CD4-positive, alpha-beta memory T cell (primary cell): ENCODE measurements at places on chromosomes 6 and 20. TPM values are rescaled to one million over a fixed set of nuclear protein-coding genes. Genes with fewer than 3 reads are reported as not detected.

- peak overlapping the region; percentile 67 for H3K4me3 ChIP-seq
- no peaks in the 10 kb centered on the region for H3K27me3 ChIP-seq
- peak overlapping the region; percentile 71 for H3K27ac ChIP-seq
- peak; percentile 84 for DNase-seq
Observed at GRCh38 chr6:26033085-26033940, 53.9 kb upstream of the HFE start.

GRCh38 chr20:24875078-24875477 lies 74.0 kb upstream of the CST7 start:
- DNase-seq: no peak
- no peak overlapping the region for H3K4me3 ChIP-seq
- H3K27ac ChIP-seq: no peak overlapping the region

Gene DSP
- total RNA-seq: not detected

DNA sequence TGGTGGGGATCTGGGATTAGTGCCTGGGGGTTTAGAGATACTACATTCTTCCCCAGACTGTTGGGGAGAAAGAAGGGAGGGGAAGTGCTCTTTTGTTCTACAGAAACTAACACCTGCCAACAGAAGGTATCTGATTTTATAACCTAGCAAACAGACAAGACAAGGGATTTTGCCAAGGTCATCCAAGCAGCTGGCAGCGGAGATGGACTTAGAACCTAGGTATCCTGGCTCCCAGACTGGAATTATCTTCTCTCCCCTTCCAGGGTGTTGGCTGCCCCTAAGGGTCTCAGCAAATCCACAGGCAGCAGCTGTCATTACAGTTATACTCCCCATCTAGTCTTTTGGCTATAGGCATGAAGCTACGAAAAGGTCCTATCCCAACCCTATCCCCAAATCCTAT lies 8.4 kb downstream of the SDC4 start:
- H3K36me3 ChIP-seq: no peaks in the 10 kb centered on the region
- H3K27me3 ChIP-seq: no peaks in the 10 kb centered on the region
- DNase-seq: no peak

- no peaks in the 10 kb centered on the region for H3K27me3 ChIP-seq
- no peak for DNase-seq
- H3K36me3 ChIP-seq: no peaks in the 10 kb centered on the region
- H3K4me3 ChIP-seq: no peak overlapping the region
Observed at GRCh38 chr20:14335052-14335451, 2.4 kb downstream of the FLRT3 start.

Gene SOBP
- not detected for total RNA-seq

Gene PNLDC1
- total RNA-seq: 0.94 TPM

- H3K4me1 ChIP-seq: peaks cover 40% of the 10 kb centered on the region
- H3K36me3 ChIP-seq: no peaks in the 10 kb centered on the region
- DNase-seq: no peak
- no peaks in the 10 kb centered on the region for H3K27me3 ChIP-seq
- H3K27ac ChIP-seq: peak overlapping the region; percentile 18
- H3K4me3 ChIP-seq: no peak overlapping the region
Observed at GRCh38 chr6:157056275-157056674, 267.0 kb downstream of the TMEM242 start.

GRCh38 chr20:61500791-61501321 lies 248.8 kb downstream of the CDH4 start:
- H3K27me3 ChIP-seq: no peaks in the 10 kb centered on the region
- no peak overlapping the region for H3K4me3 ChIP-seq
- H3K4me1 ChIP-seq: no peaks in the 10 kb centered on the region
- H3K36me3 ChIP-seq: no peaks in the 10 kb centered on the region

DNA sequence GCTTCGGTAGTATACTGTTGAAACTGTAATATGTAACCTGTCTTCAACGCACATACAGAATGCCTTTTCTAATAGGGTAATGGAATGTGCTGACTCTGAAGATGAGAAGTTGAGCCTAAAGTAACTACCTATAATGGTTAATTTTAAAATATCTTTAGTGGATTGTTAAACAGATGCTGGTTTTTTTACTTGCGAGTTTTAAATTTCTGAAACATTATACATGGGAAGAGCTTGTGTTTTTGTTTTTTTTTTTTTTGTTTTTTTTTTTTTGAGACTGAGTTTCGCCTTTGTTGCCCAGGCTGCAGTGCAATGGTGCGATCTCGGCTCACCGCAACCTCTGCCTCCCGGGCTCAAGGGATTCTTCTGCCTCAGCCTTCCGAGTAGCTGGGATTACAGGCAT lies 166.9 kb downstream of the JARID2 start:
- peaks cover 37% of the 10 kb centered on the region for H3K4me1 ChIP-seq
- H3K4me3 ChIP-seq: no peak overlapping the region
- no peak overlapping the region for H3K27ac ChIP-seq
- H3K27me3 ChIP-seq: no peaks in the 10 kb centered on the region

DNA sequence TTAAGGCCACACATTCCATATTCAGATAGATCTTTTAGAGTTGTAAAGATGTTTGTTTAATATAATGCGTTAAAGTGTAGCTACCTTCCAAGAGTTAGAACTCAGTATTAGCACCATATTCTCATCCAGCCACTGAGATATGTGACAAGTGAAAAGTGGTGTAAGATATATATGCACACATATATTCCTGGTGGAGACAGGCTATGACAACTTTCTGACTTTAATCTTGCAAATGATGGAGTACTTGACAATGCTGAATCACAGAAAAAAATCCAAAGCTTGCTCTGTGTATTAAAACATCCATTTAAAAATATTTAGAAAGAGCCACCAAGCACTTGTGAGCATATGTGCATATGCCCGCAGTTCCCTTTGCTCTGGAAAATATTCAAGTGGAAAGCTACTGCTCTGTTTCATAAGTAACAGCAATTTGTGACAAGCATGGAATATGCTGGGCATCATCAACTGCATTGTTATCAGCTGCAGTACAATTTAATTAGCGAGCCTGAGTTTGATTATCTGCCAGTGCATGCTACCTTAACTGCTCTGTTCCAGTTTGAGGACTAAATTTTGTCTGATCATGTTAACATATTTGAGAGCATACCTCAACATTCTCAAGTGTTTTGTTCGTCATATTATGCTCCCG lies 64.8 kb downstream of the VIP start:
- no peak overlapping the region for H3K27ac ChIP-seq
- no peak overlapping the region for H3K4me3 ChIP-seq
- no peak for DNase-seq
- no peaks in the 10 kb centered on the region for H3K4me1 ChIP-seq
- no peaks in the 10 kb centered on the region for H3K36me3 ChIP-seq

DNA sequence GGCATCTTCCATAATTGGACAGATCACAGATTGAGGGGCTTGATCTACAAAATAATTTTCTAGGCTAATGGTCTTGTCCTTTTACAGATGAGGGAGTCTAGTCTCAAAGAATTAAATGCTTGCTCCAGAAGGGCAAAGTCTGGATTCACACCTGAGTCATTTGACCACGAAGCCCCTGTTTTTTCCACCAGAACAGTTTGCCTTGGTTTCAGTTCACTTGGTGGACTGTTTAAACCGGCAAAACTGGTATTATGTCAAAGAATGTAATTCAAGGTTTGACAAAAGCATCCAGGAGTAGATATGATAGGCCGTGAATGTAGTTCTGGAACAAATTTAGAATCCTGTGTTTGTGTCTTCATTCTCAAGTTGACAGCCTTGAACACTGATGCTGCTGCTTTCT lies 3.3 kb downstream of the MYO6 start:
- H3K27me3 ChIP-seq: no peaks in the 10 kb centered on the region
- no peak overlapping the region for H3K27ac ChIP-seq
- H3K36me3 ChIP-seq: no peaks in the 10 kb centered on the region

- H3K36me3 ChIP-seq: no peaks in the 10 kb centered on the region
- no peak overlapping the region for H3K4me3 ChIP-seq
- H3K4me1 ChIP-seq: no peaks in the 10 kb centered on the region
- H3K27ac ChIP-seq: no peak overlapping the region
Observed at GRCh38 chr6:81865712-81866111, 113.2 kb upstream of the TENT5A start.

Gene HLA-DQB1
- total RNA-seq: 9.9 TPM

- H3K4me1 ChIP-seq: no peaks in the 10 kb centered on the region
- no peaks in the 10 kb centered on the region for H3K36me3 ChIP-seq
- no peaks in the 10 kb centered on the region for H3K27me3 ChIP-seq
Observed at GRCh38 chr6:90502866-90503407, 83.9 kb downstream of the MAP3K7 start.

Gene FAM83C
- not detected for total RNA-seq

DNA sequence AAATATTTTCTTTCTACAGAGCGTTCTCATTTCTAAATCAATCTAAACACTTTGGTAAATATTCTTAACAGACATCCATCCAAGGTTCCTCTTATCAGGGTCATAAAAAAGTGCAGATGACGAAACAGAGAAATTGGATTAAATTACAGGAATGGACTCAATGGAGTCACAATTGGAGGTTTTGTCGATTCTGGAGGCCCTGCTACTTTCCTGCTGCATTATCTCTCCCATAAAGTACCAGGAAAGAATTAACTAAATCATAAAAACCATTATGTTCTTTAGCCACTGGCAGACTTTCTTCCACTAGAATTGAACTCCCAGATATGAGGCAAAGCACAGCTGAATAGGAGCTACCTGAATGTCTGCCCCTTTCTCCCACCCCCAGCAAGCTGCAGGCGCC lies 610.6 kb downstream of the HDGFL1 start:
- no peak overlapping the region for H3K4me3 ChIP-seq
- no peak overlapping the region for H3K27ac ChIP-seq
- DNase-seq: no peak

- DNase-seq: peak; percentile 11
- no peaks in the 10 kb centered on the region for H3K36me3 ChIP-seq
- no peak overlapping the region for H3K27ac ChIP-seq
Observed at GRCh38 chr6:119256978-119257462, 92.5 kb downstream of the MAN1A1 start.

DNA sequence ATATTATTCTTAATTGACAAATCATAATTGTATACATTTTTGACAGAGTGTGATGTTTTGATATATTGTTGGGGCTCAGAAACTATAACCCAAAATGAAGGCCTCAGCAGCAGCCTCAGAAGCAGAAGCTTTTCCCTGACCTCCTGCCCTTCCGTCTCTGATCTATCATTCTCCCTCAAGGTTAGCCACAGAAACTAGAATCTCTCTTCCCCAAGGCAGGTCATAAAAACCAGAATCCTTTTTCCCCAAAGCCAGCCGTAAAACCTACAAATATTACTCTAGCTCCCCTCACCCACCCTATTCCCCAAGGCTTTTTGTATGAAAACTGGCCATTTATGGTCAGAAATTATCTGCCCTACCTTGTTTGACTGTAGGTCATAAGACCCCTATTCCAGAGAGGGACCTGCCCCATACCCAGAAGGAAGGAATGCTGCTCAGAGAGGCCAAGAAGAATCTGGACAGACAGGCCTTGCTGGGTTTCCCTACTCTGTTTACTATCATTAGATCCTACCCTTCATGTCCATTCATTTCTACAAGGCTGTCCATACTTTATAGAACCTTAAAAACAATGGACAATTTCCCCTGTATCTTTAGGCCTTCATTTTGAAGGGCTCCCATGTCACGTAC lies 14.5 kb downstream of the OR2B2 start:
- DNase-seq: no peak
- no peak overlapping the region for H3K4me3 ChIP-seq
- peaks cover under 1% of the 10 kb centered on the region for H3K4me1 ChIP-seq
- H3K36me3 ChIP-seq: no peaks in the 10 kb centered on the region
- no peaks in the 10 kb centered on the region for H3K27me3 ChIP-seq

- H3K27ac ChIP-seq: no peak overlapping the region
- no peak for DNase-seq
- peaks cover 33% of the 10 kb centered on the region for H3K27me3 ChIP-seq
Observed at GRCh38 chr6:28658475-28659249, 133.0 kb downstream of the GPX5 start.

Gene PACRG
- 0.81 TPM for total RNA-seq

- no peak overlapping the region for H3K4me3 ChIP-seq
- H3K36me3 ChIP-seq: no peaks in the 10 kb centered on the region
- H3K27me3 ChIP-seq: no peaks in the 10 kb centered on the region
- peaks cover 46% of the 10 kb centered on the region for H3K4me1 ChIP-seq
- DNase-seq: peak; percentile 88
- peak overlapping the region; percentile 73 for H3K27ac ChIP-seq
Observed at GRCh38 chr6:149065658-149066556, 251.6 kb upstream of the TAB2 start.

GRCh38 chr6:135932651-135933050 lies 81.2 kb downstream of the PDE7B start:
- no peak for DNase-seq
- H3K27me3 ChIP-seq: no peaks in the 10 kb centered on the region
- H3K4me1 ChIP-seq: no peaks in the 10 kb centered on the region

Gene PTPRT
- not detected for total RNA-seq

Gene IL17A
- total RNA-seq: not detected

Gene VGLL2
- total RNA-seq: not detected

GRCh38 chr20:24990810-24991252 lies 1.7 kb downstream of the APMAP start:
- no peak overlapping the region for H3K27ac ChIP-seq
- no peak for DNase-seq
- H3K27me3 ChIP-seq: no peaks in the 10 kb centered on the region
- H3K36me3 ChIP-seq: no peaks in the 10 kb centered on the region
- H3K4me1 ChIP-seq: peaks cover 52% of the 10 kb centered on the region
- H3K4me3 ChIP-seq: peak overlapping the region; percentile 93

Gene BPI
- not detected for total RNA-seq

Gene RBPJL
- not detected for total RNA-seq

GRCh38 chr6:98041056-98041455 lies 758.0 kb upstream of the MMS22L start:
- DNase-seq: no peak
- no peak overlapping the region for H3K4me3 ChIP-seq
- H3K27ac ChIP-seq: no peak overlapping the region
- H3K4me1 ChIP-seq: no peaks in the 10 kb centered on the region

GRCh38 chr20:50541606-50542041 lies 31.4 kb downstream of the PTPN1 start:
- peaks cover 85% of the 10 kb centered on the region for H3K4me1 ChIP-seq
- H3K4me3 ChIP-seq: no peak overlapping the region
- H3K36me3 ChIP-seq: no peaks in the 10 kb centered on the region

DNA sequence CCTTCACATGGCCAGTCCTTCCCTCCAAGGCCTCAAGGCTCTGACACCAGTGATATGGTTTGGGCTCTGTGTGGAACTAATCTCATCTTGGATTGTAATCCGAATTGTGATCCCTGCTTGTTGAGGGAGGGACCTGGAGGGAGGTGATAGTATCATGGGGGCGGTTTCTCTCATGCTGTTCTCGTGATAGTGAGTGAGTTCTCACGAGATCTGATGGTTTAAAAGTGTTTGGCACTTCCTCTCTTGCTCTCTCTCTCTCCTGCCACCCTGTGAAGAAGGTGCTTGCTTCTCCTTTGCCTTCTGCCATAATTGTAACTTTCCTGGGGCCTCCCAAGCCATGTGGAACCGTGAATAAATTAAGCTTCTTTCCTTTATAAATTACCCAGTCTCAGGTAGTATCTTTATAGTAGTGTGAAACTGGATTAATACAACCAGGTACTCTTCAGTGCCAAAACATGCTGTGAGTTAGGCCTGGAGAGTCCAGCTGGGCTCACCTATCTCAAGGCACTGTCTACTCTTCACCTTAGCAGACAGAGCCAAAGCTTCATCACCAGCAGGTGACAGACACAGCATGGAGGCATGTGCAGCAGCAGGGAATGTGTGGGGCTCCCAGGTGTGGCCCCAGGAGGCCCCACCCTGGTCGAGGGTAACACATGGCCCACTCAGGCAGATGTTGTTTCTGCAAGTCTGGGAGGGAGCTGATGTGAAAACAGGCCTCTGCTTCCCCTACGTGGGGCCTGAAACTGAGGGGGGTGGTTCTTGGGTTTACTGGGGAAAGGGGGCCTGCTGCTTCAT lies 97.5 kb upstream of the CDYL start:
- no peak overlapping the region for H3K27ac ChIP-seq
- H3K36me3 ChIP-seq: no peaks in the 10 kb centered on the region
- no peak overlapping the region for H3K4me3 ChIP-seq

- H3K36me3 ChIP-seq: no peaks in the 10 kb centered on the region
- no peak overlapping the region for H3K27ac ChIP-seq
- H3K4me3 ChIP-seq: no peak overlapping the region
- H3K27me3 ChIP-seq: no peaks in the 10 kb centered on the region
Observed at GRCh38 chr20:1831096-1831495, 64.1 kb upstream of the SIRPA start.
